ENCODE measurements at places on chromosomes 7 and 10.

DNA sequence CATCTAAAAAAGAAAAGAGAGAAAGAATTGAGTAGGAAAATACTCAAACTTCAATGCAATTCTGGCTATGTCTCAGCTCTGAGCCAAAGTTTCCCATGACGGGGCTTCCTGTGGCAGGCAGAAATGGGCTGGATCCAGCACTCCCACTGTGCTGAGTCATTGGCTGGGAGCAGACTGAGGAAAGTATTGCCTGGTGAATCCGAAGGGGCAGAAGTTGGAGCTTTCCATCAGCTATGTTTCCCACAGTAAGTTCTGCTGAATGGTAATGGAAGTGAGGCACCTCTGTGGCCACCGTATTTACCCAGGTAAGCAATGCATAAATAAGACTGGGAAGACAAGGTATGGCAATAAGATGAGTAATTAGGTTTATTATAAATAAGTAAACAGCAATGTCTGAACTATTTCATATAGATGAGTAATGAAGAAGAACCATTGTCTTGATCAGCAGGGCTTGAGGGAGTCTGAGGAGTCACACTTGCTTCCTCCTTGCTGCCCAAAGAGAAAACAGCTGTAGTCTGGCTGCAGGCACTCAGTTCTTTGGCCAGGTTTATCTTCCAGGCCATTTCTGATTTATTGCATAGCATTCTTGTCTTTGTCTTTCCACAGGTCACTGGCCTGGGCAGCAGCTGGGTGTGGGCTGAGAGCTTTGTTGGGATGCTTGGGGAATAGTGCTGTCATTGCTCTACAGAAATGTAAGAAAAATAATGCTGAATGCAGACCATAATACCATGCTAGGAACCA, 255.3 kb downstream of the DNAJB9 start:
- DNase-seq = no peak

DNA sequence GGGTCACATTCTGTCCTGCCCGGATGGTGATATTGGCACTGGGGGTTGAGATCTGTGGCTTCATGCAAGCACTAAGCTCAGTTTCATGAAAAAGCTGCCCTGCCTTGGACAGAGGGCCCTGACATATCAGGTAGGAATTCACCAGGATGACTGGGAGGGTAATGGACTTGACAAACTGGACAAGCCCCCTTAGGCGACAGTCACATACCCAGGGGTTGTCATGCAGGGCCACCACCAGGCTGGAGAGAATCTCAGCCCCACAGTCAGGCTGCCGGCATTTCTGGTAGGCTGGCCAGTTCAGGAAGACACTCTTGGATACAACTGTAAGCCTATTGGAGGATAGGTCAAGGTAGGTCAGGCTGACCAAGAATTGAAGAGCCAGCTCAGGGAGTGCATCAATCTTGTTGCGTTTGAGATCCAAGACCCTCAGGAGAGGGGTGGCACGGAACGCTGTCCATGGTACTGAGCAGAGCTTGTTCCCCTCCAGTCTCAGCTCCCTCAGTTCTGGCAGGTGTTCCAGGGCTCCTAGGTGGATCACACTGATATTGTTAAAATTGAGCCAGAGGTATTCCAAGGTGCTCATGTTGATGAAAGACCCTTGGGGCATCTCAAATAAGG, 824 bp downstream of the LRIT2 start:
- DNase-seq = peak; percentile 25

GRCh38 chr7:3089493-3089892, 45.8 kb upstream of the CARD11 start:
- peak; percentile 38 for DNase-seq

GRCh38 chr10:6239213-6239991, 36.7 kb downstream of the PFKFB3 start:
- DNase-seq = no peak

- no peak for DNase-seq
Observed at GRCh38 chr10:130111852-130112180, 1.2 kb upstream of the C10orf143 start.

DNA sequence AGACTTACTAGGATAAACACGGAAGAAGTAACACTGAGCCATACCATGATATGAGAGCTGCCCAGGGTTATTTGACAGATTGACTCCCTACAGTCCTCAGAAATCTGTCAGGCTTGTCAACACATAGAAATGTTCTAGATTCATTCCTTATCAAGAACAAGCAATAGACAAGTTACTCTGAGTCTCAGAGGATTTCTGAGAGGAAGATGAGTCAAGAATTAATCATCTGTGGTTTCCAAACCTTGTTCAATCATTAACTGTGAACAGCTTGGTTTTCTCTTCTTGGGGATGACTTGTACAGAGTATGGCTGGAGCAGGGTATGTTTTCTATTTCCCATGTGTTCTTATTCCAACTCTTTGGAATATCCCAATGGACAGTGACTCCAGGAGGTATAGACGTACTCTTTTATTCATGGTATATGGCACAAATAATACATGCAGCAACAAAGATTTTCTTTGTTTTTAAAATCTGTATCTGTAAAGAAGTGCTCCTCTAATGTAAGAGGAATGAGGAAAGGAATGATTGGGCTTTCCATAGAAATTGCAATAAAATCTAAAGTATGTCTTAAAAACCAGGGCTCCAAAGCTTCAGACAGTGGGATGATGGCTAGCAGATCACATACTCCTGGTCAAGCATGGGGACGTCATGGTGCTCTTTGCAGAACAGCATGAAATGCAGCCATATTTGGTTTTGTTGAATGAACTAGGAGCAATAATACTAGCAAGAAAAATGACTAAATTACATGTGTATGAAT, 11.9 kb upstream of the SFR1 start:
- DNase-seq = no peak

- DNase-seq = no peak
Observed at GRCh38 chr10:118669835-118670234, 74.4 kb upstream of the PRLHR start.

- DNase-seq = no peak
Observed at GRCh38 chr7:2513702-2514101, 5.9 kb upstream of the LFNG start.

DNA sequence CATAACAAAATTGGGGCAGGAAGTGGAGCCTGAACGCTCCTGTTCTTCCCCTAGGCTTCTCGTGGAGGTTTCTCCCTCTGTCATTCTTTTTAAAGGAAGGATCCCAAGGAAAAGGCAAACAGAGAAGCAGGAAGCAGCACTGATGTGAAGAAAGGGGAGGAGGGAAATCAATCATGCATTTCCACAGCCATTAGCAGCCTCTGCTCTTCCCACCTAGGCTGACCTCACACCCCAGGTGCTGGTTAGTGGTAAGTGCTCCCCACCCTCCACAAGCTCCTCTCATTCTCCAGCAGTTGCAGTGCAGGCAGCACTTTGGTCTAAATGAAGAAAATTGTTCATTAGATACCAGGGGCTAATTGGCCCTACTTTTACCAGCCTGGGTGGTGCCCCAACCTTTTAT, 2.6 kb downstream of the CRHR2 start:
- no peak for DNase-seq

- no peak for DNase-seq
Observed at GRCh38 chr10:106897719-106898118, 266.8 kb downstream of the SORCS1 start.

GRCh38 chr7:94332571-94332970, 62.1 kb upstream of the COL1A2 start:
- DNase-seq = no peak

- no peak for DNase-seq
Observed at GRCh38 chr7:142529591-142529990, 219.7 kb upstream of the PRSS1 start.

- DNase-seq = no peak
Observed at GRCh38 chr10:43211030-43211429, 55.8 kb downstream of the RASGEF1A start.

GRCh38 chr7:139758388-139758787, 19.4 kb downstream of the HIPK2 start:
- DNase-seq = no peak

DNA sequence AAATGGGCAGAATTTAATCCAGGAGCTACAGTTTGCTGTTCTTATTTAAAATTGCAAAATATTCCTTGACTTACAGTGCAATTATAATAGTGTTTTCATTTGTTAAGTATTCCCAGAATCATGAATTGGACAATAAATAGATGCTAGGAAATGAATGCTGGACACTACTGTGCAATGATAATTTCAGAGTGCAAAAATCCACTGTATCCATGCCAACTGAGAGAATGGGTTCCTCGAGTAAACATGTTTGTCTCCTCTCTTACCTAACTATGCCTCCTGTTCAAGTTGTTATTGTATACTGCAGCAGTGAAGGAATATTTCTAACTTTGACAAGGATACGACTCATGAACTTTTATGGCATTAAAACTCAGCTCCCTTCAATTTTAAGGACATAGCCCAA, 1396.3 kb downstream of the GATA3 start:
- no peak for DNase-seq

DNA sequence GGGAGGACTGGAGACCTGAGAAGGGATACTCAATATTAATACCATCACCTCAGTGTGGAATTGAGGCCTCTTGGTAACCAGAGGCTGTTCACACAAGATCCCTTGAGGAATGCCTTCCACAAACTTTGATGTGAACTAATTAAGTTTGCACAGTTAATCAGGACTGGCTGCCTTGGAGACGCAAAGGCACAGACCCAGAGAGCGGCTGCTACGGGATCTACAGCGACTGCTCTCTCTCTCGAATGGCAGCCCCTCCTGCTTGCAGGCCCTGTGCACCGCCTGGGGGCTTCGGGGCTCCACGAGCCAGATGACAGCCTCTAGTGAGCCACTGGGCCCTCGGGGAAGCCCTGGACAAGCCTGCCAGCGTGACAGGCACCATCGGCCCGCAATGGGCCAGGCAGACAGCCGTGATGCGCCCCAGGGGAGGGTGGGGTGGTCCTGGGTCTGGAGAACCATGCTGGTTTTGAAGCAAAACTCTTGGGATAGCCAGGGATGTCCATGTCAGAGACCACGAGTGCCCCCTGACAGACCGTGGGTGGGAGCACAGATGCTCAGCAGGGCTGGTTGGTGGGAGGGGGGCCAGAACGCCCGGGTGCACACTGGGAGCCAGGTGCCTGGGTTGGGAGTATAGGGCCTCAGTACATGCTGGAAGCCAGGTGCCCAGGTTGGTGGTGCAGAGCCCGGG, 195.6 kb downstream of the ELFN1 start:
- no peak for DNase-seq

- no peak for DNase-seq
Observed at GRCh38 chr7:96211954-96212353, 109.9 kb downstream of the SLC25A13 start.

GRCh38 chr10:88707429-88708155, 1.5 kb downstream of the LIPK start:
- DNase-seq = no peak

GRCh38 chr7:610531-611280, 91.1 kb upstream of the PDGFA start:
- DNase-seq = no peak

- no peak for DNase-seq
Observed at GRCh38 chr7:148973256-148973655, 55.0 kb downstream of the PDIA4 start.

GRCh38 chr7:45244981-45245380, 87.4 kb downstream of the RAMP3 start:
- DNase-seq = no peak

DNA sequence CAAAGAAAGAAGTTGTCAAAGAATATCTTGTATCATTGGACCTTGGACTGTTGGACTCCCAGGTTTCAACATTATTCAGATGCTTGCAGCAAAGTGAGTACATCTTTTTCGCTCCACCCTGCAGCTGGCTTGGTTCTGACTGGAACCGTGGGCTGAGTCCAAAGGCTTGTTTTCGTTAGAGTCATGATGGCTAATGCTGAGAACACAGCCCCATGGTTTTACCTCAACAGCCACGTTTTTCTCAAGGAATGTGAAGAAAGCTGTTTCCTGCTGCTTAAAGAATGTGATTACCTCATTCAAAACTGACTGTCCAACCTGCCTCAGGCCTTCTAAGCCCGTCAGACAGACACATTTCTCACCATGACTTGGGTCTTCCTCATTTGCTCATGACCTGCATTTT, 69.5 kb downstream of the STEAP1B start:
- DNase-seq = no peak
